Stomach (tissue), 19 donors: ENCODE measurements at places on chromosomes 7 and 10. TPM values are rescaled to one million over a fixed set of nuclear protein-coding genes. Genes with fewer than 3 reads are reported as not detected.
A peak's percentile ranks its signal among the peaks of the same experiment; 100 is the strongest.

DNA sequence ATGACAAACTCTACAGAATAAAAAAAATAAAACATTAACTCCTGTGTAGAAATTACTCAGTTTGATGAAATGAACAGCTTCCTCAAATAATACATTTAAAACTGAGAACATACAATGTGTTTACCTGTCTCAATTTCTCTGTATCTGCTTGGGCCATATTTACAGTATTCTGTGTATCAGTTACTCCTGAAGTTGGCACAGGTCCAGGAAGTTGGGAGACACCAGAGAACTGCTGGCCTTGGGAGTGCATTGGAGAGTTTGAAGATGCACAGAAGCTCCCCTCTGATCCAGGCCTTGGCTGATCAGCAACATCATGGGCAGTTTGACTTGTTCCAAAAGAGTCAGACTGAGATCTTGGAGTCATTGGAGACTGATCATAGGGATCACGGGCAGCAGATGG, 155.1 kb downstream of the GALNT11 start:
- H3K4me1 ChIP-seq: peaks cover 5% of the 10 kb centered on the region
- H3K27me3 ChIP-seq: no peaks in the 10 kb centered on the region
- no peak overlapping the region for H3K27ac ChIP-seq
- no peak overlapping the region for H3K4me3 ChIP-seq

GRCh38 chr10:44576702-44577191, 191.8 kb upstream of the CXCL12 start:
- DNase-seq: no peak
- H3K36me3 ChIP-seq: no peaks in the 10 kb centered on the region
- no peak overlapping the region for H3K27ac ChIP-seq
- no peaks in the 10 kb centered on the region for H3K27me3 ChIP-seq

GRCh38 chr10:50426485-50426884, 175.2 kb upstream of the ASAH2 start:
- no peaks in the 10 kb centered on the region for H3K36me3 ChIP-seq
- H3K4me1 ChIP-seq: peaks cover 11% of the 10 kb centered on the region
- no peak overlapping the region for H3K27ac ChIP-seq
- no peak for DNase-seq

GRCh38 chr7:21543528-21544302, 876 bp downstream of the DNAH11 start:
- peaks cover 17% of the 10 kb centered on the region for H3K4me1 ChIP-seq
- no peak overlapping the region for H3K27ac ChIP-seq
- H3K4me3 ChIP-seq: peak overlapping the region; percentile 45
- H3K36me3 ChIP-seq: no peaks in the 10 kb centered on the region
- DNase-seq: peak; percentile 38
- peaks cover 67% of the 10 kb centered on the region for H3K27me3 ChIP-seq

GRCh38 chr7:1454542-1454941, 4.7 kb downstream of the MICALL2 start:
- H3K36me3 ChIP-seq: peaks cover 11% of the 10 kb centered on the region
- H3K27me3 ChIP-seq: no peaks in the 10 kb centered on the region
- peak overlapping the region; percentile 26 for H3K4me3 ChIP-seq

GRCh38 chr7:103240806-103241205, 56.4 kb upstream of the PMPCB start:
- H3K36me3 ChIP-seq: no peaks in the 10 kb centered on the region
- no peaks in the 10 kb centered on the region for H3K27me3 ChIP-seq
- no peak overlapping the region for H3K27ac ChIP-seq
- DNase-seq: peak; percentile 1
- H3K4me3 ChIP-seq: no peak overlapping the region

- no peak overlapping the region for H3K4me3 ChIP-seq
- no peaks in the 10 kb centered on the region for H3K4me1 ChIP-seq
- DNase-seq: no peak
- no peak overlapping the region for H3K27ac ChIP-seq
- H3K36me3 ChIP-seq: no peaks in the 10 kb centered on the region
- no peaks in the 10 kb centered on the region for H3K27me3 ChIP-seq
Measured at GRCh38 chr10:76024460-76025123, 593.2 kb downstream of the LRMDA start.

DNA sequence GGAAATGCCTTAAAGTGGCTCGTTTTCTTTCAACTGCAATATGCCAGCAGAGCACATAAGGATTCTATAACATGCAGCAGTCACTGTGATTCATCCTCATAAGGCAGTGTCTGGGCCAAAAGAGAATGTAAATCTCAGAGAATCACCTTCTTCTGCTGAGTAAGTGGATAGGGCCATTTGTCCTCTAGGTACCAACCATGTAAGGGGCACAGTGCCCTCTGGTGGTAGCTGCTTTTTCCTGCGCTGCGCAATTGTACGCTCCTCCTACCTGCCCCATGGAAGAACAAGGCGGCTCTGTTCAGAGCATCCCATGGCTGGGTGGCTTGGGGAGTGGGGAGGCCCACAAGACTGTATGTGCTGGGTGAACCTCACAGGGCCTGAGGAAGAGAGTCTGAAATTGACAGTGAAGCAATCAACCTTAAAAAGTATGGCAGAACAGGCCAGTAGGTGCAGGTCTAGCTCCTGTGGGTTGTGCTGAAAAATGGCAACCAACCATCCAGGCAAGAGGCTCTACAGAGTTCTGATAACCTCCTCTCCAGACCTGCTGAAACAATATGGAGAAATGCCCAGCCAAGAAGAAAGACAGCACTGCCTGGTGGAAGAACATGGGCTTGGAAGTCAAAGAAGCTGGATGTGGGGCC, 78.6 kb upstream of the C10orf90 start:
- no peak overlapping the region for H3K27ac ChIP-seq
- no peaks in the 10 kb centered on the region for H3K27me3 ChIP-seq
- no peak overlapping the region for H3K4me3 ChIP-seq
- no peaks in the 10 kb centered on the region for H3K36me3 ChIP-seq
- no peaks in the 10 kb centered on the region for H3K4me1 ChIP-seq

DNA sequence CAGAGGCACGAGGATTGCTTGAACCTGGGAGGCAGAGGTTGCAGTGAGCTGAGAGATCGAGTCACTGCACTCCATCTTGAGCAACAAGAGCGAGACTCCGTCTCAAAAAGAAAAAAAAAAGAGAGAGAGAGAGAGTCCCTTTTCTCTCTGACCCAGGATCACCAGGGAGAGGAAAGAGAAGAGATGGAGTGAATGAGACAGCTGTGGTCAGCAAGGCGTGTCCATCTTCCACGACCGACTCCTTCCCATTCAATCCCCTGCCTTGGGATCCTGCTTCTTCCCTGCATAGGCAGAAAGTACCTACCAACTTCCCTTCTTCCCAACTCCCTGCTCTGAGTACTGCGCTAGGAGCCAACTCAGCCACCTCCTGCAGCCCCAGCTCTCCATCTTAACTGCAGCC, 5.2 kb upstream of the ZAN start:
- no peaks in the 10 kb centered on the region for H3K27me3 ChIP-seq
- no peak overlapping the region for H3K27ac ChIP-seq
- H3K36me3 ChIP-seq: no peaks in the 10 kb centered on the region
- H3K4me3 ChIP-seq: no peak overlapping the region
- no peak for DNase-seq

- no peak overlapping the region for H3K27ac ChIP-seq
- H3K27me3 ChIP-seq: peaks cover 100% of the 10 kb centered on the region
- H3K4me3 ChIP-seq: no peak overlapping the region
- peak; percentile 32 for DNase-seq
- no peaks in the 10 kb centered on the region for H3K36me3 ChIP-seq
- H3K4me1 ChIP-seq: peaks cover 30% of the 10 kb centered on the region
Measured at GRCh38 chr10:101236376-101237080, 7.3 kb upstream of the LBX1 start.

- H3K27me3 ChIP-seq: no peaks in the 10 kb centered on the region
- H3K4me3 ChIP-seq: no peak overlapping the region
- no peak overlapping the region for H3K27ac ChIP-seq
- H3K4me1 ChIP-seq: no peaks in the 10 kb centered on the region
- no peak for DNase-seq
Measured at GRCh38 chr7:29953726-29954347, 35.8 kb downstream of the SCRN1 start.

GRCh38 chr10:93997546-93997945, 3.8 kb downstream of the PLCE1 start:
- H3K36me3 ChIP-seq: no peaks in the 10 kb centered on the region
- H3K4me3 ChIP-seq: no peak overlapping the region
- peaks cover 71% of the 10 kb centered on the region for H3K4me1 ChIP-seq
- peaks cover 6% of the 10 kb centered on the region for H3K27me3 ChIP-seq
- no peak overlapping the region for H3K27ac ChIP-seq

DNA sequence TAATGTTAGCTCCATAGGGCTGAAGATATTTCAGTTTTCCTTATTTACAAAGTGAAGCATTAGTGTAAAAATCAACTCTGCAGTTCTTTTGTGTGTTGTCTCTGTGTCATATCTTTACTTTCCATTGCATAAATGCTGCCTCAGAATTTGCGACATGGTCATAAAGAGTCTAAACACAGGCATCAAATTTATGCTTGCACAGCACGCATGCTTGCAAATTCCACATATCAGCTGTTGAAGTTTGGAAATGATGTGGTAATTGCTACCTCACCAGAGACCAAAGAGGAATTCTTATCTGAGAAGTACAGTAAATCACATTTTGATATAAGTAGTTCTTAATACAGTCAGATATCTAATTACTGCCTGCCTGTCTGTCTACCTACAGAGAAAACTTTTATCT, 348.2 kb upstream of the GRM3 start:
- H3K27me3 ChIP-seq: no peaks in the 10 kb centered on the region
- no peak overlapping the region for H3K4me3 ChIP-seq
- H3K4me1 ChIP-seq: no peaks in the 10 kb centered on the region
- H3K27ac ChIP-seq: no peak overlapping the region
- no peaks in the 10 kb centered on the region for H3K36me3 ChIP-seq

GRCh38 chr10:75505840-75506506, 74.5 kb downstream of the LRMDA start:
- DNase-seq: no peak
- H3K4me3 ChIP-seq: no peak overlapping the region
- H3K4me1 ChIP-seq: peaks cover 22% of the 10 kb centered on the region
- no peak overlapping the region for H3K27ac ChIP-seq
- H3K36me3 ChIP-seq: no peaks in the 10 kb centered on the region

DNA sequence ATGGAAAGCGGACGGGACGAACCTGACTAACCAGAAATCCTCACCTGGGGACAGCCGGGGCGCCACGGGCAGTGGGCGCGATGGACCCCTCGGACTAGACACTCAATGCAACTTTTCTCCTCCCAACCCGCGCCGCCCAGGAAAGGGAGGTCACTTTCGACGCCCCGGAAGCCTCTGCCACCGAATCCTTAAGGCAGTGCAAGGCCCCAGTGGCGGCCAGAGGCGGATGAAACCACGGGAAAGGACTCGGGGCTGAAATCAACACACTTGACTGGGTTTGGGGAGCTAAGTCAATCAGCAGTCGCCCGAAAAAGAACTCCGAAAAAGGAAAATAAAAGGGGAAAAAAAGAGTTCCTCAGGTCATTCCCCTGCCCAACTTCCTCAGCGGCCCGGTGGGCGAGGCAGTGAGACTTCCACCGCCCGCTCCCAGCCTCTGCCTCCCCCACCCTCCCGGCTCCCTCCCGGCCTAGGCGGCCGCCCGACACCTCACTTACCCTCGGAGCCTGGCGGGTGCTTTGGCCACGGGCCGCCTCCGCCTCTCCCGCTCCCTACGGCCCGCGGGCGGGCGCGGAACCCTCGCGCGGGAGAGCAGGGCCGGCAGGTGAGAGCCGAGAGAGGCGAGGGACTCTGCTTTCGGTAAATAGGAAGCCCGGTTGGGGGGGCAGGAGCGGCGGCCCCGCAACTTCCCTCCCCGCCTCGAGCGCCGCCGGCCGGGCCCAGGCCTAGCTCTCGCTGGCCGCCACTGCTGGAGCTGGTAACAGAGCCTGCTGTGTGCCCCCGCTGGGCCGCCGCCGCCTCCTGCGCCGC, 518 bp downstream of the WAPL start:
- peaks cover 21% of the 10 kb centered on the region for H3K36me3 ChIP-seq
- H3K27ac ChIP-seq: peak overlapping the region; percentile 96
- peaks cover 71% of the 10 kb centered on the region for H3K4me1 ChIP-seq

GRCh38 chr7:47625861-47626715, 44.2 kb upstream of the TNS3 start:
- DNase-seq: no peak
- no peak overlapping the region for H3K27ac ChIP-seq
- H3K4me3 ChIP-seq: no peak overlapping the region
- H3K4me1 ChIP-seq: peaks cover 21% of the 10 kb centered on the region
- no peaks in the 10 kb centered on the region for H3K36me3 ChIP-seq
- no peaks in the 10 kb centered on the region for H3K27me3 ChIP-seq

GRCh38 chr10:33101392-33101787, 143.4 kb upstream of the ITGB1 start:
- H3K4me3 ChIP-seq: no peak overlapping the region
- H3K36me3 ChIP-seq: no peaks in the 10 kb centered on the region
- no peaks in the 10 kb centered on the region for H3K4me1 ChIP-seq
- no peak overlapping the region for H3K27ac ChIP-seq

DNA sequence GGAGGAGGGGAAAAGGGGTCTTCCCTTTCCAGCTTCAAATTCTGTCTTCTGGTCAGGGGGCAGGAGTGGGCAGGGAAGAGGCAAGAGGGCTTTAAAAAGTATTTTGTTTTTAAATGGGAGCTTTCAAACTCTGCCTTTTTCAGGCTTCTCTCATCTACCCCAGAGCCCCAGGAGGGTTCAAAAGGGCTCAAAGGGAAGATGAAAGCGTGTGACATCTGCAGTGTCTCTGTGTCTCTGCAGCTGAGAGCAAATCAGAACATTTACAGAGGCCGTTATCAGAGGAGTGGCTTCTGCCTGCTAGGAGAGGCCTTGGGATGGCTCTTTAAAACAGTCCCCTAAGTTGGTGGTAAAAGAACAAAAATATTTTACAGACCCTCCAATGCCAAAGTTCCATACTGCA, 30.3 kb downstream of the TRIM8 start:
- H3K27ac ChIP-seq: peak overlapping the region; percentile 72
- no peaks in the 10 kb centered on the region for H3K36me3 ChIP-seq
- no peaks in the 10 kb centered on the region for H3K27me3 ChIP-seq
- H3K4me1 ChIP-seq: peaks cover 41% of the 10 kb centered on the region
- DNase-seq: no peak

DNA sequence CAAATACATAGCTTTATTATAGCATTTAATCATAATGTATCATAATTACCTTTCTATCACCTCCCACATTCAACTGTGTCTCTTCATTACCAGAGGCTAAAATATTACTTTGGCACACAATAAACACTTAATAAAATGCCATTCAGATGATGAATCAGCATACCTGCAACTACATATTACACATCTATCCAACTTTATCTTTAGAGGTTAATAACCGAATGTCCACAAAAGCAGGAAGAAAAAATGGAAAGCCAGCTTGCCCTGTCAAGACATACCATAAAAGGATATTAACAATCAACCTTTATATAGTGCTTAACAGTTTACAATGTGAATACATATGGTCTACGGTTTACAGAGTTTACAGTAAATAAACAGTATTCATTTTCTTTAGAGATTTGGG, 12.7 kb downstream of the CACUL1 start:
- H3K36me3 ChIP-seq: no peaks in the 10 kb centered on the region
- H3K27ac ChIP-seq: no peak overlapping the region
- H3K4me1 ChIP-seq: peaks cover 95% of the 10 kb centered on the region
- H3K4me3 ChIP-seq: no peak overlapping the region
- DNase-seq: no peak
- no peaks in the 10 kb centered on the region for H3K27me3 ChIP-seq

GRCh38 chr10:74787457-74787856, 38.9 kb upstream of the KAT6B start:
- no peak overlapping the region for H3K4me3 ChIP-seq
- H3K4me1 ChIP-seq: no peaks in the 10 kb centered on the region
- DNase-seq: no peak
- H3K36me3 ChIP-seq: no peaks in the 10 kb centered on the region
- H3K27ac ChIP-seq: no peak overlapping the region
- H3K27me3 ChIP-seq: no peaks in the 10 kb centered on the region

Gene ASIC3
- 0.43 TPM for total RNA-seq

Gene KLF14
- not detected for total RNA-seq

Gene NPY
- not detected for total RNA-seq

Gene AKR1E2
- total RNA-seq: not detected

Gene CUZD1
- total RNA-seq: not detected

Gene DPP6
- total RNA-seq: 9.2 TPM

Gene EBLN1
- not detected for total RNA-seq

Gene EFCAB10
- not detected for total RNA-seq

Gene FAM25C
- not detected for total RNA-seq
